ENCODE measurements at places on chromosomes 2 and 18.
A peak's percentile ranks its signal among the peaks of the same experiment; 100 is the strongest.

GRCh38 chr2:37326285-37326684, 1.7 kb upstream of the PRKD3 start:
- DNase-seq: peak; percentile 82

DNA sequence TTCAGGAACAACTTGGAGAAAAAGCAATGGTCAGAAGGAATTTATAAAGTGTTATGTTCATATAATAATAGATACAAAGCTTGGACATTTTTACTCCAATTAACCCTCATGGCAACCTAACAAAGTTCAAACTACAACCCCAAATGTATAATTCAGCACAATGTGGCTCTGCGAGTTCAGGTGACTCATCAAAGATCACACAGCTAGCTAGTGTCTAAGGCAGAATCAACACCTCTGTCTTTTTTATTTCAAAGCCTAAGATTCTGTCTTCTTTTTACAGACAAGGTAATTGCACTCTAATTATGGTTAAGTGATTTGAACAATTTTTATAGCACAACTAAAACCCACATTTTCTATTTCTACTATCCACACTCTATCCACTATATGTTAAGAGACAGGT, 90.5 kb downstream of the CHST9 start:
- DNase-seq: no peak

DNA sequence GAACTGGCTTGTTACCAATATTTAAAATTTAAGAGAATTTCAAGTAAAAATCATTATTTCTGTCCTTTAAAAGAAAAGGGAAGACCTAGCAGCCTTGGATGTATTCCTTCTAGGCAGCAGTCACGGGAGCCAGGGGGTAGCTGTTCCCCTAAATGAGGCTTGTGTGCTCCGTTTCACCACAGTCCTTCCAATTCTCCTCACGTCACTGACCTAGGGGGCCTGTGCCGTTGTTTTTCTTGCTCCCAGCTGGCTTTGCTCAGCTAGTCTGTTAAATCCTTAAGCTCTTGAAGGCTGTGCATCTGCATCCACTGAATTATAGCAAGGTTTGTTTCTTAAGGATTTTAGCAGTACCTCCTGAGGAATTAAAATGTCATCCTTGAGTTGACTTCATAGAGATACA, 9.9 kb downstream of the KLHL23 start:
- no peak for DNase-seq

- no peak for DNase-seq
Measured at GRCh38 chr2:177542396-177542795, 149.8 kb downstream of the AGPS start.

GRCh38 chr2:172846551-172846950, 110.9 kb downstream of the RAPGEF4 start:
- DNase-seq: no peak

DNA sequence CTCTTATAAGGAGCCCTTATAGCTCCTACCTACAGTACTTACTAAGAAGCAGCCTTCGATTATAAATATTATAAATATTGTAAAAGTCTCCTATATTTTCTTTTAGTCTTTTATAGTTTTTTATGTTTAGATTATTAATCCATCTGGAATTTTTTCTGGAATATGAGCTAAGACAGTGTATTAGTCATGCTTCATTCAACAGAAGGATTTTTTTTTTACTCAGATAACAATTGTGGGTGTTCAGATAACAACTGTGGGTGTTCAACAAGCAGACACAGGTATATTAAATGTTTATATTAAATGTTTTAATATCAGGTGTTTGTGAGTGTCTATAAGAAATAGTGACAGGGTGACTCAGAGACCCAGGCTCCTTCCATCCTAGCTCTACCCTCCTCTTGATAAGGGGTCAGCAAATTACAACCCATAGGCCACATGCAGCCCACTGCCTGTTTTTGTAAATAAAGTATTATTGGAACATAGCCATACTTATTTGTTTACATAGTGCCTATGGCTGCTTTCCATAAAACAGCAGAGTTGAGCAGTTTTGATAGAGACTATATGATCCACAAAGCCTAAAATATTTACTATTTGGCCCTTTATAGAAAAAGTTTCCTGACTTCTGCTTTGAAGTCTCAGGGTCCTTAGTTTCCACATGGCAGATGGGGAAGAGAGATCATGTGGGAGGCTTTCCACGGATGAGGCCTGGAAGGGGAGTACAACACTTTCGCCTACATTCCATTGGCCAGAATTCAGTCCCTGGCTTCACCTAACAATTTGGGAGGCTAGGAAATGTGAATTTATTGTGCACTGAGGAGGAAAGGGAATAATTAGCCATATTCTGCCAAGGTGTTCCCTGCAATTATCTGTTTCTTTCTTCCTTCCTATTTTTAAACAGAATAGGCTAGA, 4.3 kb upstream of the SPATS2L start:
- DNase-seq: no peak

DNA sequence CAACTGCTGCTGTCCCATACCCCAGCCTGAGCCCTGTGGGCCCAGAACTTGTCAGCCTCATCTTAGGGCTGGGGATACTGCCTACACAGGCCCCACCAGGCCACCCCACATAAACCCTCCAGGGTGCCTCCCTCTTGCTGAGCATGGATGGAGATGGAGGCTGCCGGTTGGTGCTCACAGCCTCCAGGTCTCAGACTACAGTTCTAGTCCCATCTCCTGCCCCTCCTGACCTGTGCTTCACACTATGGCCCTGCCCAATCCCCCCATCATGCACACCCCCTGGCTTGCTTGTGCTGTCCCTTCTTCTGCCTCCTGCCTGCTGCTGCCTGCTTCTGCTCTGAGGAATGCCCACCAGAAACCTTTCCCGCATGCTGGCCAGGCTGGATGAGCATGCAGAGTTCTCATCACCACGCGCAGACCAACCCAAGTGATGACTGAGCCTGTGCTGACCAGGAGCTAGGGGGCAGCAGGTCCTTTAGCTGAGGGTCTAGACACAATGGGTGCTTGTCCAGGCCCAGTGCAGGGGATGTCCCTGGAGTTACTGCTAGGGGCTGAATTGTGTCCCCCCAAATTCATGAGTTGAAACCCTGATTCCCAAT, 138.4 kb upstream of the HS6ST1 start:
- no peak for DNase-seq

All from inflammatory macrophage treated with lipopolysaccharide for 1 hour (primary cell).